ENCODE measurements at places on chromosomes 2 and 18. TPM values are rescaled to one million over a fixed set of nuclear protein-coding genes. Genes with fewer than 3 reads are reported as not detected.

MEIS1 gene
- total RNA-seq, result 119 TPM

COL6A3 gene
- total RNA-seq, result 1,525 TPM

GRB14 gene
- total RNA-seq, result 0.26 TPM

MEP1B gene
- total RNA-seq, result under 0.01 TPM

IL1RN gene
- total RNA-seq, result not detected

TRABD2A gene
- total RNA-seq, result 14.4 TPM

ATP6V1B1 gene
- total RNA-seq, result 2.1 TPM

ITGB6 gene
- not detected for total RNA-seq

PSMA8 gene
- not detected for total RNA-seq

GTF2A1L gene
- 3.3 TPM for total RNA-seq

TSPYL6 gene
- not detected for total RNA-seq

- DNase-seq, result peak; percentile 75
These were observed 40.9 kb downstream of the LRATD1 start for GRCh38 chr2:14673351-14673875.

GRCh38 chr2:46297546-46298271, 502 bp downstream of the EPAS1 start:
- no peak for DNase-seq

DNA sequence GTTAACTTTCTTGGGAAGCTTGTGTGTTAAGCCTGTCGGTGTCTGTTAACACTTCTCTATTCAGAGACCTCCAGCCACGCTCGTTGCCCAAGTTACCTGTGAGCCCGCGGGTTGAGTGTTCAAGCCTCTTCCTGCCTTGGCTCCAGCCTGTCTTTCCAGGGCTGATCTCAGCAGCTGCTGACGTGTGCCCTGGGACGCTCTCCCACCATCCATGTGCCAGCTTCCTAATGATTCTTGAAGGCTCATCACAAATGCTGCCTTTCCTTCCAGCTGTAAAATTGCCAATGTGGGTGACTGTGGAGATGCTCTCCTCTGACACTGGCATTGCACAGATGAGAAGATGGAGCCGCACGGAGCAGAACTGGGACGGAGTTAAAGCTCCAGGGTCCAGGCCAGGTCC, 6.1 kb downstream of the RNF144A start:
- no peak for DNase-seq

DNA sequence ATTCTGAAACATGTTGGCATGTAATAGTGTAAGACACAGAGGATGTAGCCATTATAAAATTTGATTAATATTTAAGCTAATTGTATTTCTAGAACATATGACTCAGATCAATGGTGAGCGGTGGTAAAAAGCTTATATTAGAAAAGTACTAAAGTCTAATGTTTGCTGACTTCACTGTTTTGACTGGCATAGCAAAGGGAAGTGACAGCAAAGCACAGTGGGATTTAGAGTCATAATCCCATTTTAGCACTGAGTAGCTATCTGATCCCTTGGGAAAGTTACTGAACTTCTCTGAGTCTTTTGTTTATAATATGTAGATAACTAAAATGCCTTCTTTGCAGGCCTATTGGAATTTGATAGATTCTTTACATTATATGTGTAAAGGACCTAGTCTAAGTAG, 60.4 kb downstream of the KIAA1328 start:
- DNase-seq, result no peak

GRCh38 chr18:46321955-46322354, 217.8 kb downstream of the HAUS1 start:
- peak; percentile 33 for DNase-seq

GRCh38 chr2:210356944-210357343, 42.0 kb upstream of the MYL1 start:
- DNase-seq, result no peak

GRCh38 chr18:77776104-77776503, 526.5 kb downstream of the GALR1 start:
- no peak for DNase-seq

GRCh38 chr2:174874085-174874484, 109.8 kb upstream of the CHRNA1 start:
- DNase-seq, result peak; percentile 39

DNA sequence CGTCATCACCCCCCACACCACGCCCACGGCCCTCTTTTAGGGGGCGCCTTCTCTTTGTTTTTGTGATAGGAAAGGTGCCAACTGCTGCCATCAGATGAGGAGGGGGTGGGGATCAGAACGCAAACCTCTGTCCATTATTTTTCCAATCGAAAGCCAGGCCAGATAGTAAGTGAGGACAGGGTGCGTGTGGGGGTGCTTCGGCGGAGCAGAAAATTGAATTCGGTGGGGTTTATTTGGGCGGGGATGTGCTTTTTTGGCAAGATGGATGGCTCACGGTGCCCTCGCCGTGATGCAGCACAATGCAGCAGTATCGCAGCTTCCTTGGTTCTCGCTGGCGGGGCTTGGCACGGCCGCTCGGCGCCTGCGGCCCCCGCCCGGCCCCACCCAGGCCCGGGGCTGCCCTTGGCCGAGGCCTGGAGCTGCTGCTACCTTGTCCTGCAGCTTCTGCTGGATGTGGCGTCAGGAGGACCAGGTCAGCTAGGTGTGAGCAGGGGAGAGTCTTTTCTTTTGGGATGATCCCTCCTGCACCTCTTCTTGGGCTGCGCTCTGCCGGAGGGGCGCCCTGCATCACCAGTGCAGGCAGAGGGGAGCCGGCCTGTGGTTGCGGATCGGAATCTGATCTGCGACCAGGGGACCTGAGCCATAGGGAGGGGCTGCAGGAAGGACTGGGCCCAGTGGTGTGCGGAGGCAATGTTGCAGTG, 1.3 kb downstream of the SPTBN1 start:
- DNase-seq, result peak; percentile 17

- DNase-seq, result no peak
These were observed 135.0 kb upstream of the DOK6 start for GRCh38 chr18:69265656-69266055.

- no peak for DNase-seq
These were observed 79.3 kb downstream of the ABI2 start for GRCh38 chr2:203407496-203407895.

DNA sequence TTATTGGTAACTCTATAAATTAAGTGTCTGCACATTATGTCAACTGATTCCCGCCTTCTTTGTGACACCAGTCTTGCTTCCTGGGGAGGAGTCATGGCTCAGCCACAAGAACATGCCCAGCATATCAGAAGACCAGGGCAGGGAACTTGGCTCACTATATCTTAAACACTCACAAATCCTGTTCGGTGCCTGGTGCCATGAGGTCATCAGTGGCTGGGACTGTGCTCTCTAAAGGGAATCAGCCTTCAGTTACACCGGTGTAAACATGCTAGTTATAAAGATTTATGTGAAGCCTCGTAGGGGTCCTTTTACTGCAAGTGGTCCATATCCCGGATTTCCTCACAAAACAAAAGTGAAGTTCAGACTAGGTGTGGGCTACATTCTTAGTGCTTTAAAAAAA, 73.1 kb upstream of the ZNF521 start:
- DNase-seq, result no peak

GRCh38 chr2:8876628-8877027, 39.2 kb upstream of the KIDINS220 start:
- DNase-seq, result no peak
